K562 (cell line): ENCODE measurements at places on chromosomes 5 and 9. TPM values are rescaled to one million over a fixed set of nuclear protein-coding genes. Genes with fewer than 3 reads are reported as not detected.

TOR2A gene
- polyA plus RNA-seq, result 22.5 and 27.2 TPM in 2 replicates

FOXD4 gene
- 0.81 and 1.6 TPM in 2 replicates for polyA plus RNA-seq

CDX1 gene
- not detected in 2 replicates for polyA plus RNA-seq

PCDHB10 gene
- polyA plus RNA-seq, result not detected in 2 replicates

GZMA gene
- polyA plus RNA-seq, result not detected in 2 replicates
